ENCODE measurements at places on chromosomes 2 and 18. TPM values are rescaled to one million over a fixed set of nuclear protein-coding genes. Genes with fewer than 3 reads are reported as not detected.

The RNU2-63P gene
- total RNA-seq: not detected

The LIPG gene
- total RNA-seq: 18.2 TPM

The BAZ2B gene
- 189 TPM for total RNA-seq

The UGT1A3 gene
- not detected for total RNA-seq

The NT5DC4 gene
- total RNA-seq: not detected

The TMEM37 gene
- not detected for total RNA-seq

The SEMA4C gene
- 54.9 TPM for total RNA-seq

The GNAL gene
- 49.8 TPM for total RNA-seq

The UGT1A10 gene
- not detected for total RNA-seq

GRCh38 chr2:176120364-176121189 is 1.9 kb upstream of the HOXD9 start:
- DNase-seq: no peak

- no peak for DNase-seq
These were observed 269.6 kb upstream of the SIX3 start for GRCh38 chr2:44671916-44672315.

GRCh38 chr2:32706815-32707579 is 79.1 kb downstream of the TTC27 start:
- DNase-seq: no peak

DNA sequence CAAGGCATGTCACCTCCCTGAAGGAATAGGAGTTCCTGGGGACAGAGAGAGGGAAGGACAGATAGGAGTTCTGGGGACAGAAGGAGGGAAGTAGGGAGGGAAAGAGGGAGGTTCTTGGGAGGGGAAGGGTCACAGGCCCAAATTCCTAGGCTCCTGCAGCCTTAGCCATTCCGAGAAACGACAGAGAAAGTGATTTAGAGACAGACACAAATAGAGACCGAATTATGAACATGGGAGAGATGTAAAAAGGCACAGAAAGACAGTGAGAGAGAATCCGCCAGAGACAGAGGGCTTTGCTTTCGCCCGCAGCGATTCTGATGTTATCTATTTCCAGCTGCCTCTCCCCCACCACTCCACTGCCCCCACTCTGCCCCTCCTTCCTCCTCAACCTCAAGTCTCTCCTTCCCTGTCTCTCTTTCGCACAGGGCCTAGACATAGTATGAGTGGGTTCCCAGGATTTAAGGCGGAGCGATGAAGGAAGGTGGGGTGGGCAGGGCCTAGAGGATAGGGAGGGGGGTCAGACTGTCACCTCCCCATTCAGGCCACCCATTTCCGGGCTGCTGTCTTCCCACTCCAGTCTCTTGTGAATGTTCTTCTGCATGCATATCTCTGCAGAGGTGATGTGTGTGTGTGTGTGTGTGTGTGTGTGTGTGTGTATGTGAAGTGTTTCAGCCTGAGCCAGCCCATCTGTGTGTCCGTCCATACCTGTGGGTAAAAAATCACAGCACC is 3.3 kb upstream of the WNT6 start:
- DNase-seq: no peak

DNA sequence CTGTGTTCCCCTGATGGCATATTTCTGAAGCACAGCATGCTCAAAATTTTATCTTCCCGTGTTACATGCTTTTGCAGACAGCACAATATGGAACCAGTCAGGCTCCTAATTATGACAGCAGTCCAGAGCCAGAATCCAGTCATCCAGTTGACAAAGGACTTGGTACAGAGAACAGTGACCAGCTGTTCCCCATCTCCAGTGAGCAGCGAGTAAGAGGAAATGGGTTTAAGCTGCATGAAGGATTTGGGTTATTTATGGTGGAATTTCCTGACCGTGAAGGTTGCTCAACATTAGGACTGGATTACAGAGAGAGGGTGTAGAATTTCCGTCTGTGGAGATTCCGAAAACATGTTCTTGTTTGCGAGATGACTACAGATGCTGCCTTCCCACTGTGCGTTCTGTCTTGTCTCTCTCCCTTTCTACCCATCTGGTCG is 24.4 kb downstream of the SGPP2 start:
- no peak for DNase-seq

- no peak for DNase-seq
These were observed 41.2 kb upstream of the GCFC2 start for GRCh38 chr2:75751824-75752468.

DNA sequence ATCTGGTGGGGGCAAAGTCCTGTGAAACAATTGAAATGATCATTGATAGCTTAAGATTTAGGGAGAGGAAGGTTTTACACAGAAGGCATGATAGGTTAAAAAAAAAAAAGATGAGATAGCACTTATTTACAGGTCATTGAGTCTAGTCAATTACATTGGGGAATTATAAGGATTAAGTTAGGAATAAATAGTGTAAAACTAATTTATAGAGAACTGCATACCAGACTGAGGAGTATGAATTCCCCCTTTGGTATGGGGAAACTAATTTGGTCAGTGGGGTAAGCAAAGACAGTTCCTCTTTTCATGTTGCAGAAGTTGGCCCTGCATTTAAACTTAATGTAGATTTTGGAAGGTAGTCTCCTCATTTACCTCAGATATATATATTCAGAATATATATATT is 10.8 kb downstream of the GLS start:
- DNase-seq: no peak

DNA sequence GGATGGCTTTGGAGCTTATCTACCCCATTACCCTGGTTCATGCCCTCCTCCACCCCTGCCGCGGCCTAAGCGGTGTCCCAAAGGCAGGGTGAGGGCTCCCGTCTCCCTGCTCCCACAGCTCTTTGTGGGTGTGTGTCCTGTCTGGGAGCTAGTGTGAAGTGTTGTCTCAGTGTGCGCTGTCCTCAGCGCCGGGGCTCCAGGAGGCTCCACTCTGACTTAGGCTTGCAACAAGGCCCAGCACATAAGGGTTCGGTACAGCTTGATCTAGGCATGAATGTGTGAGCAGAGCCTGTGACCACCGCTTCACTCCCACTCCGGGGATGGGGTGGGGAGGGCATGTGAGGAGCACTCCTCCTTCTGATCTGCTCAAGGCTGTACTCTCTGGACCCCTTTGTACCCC is 1.2 kb downstream of the MC2R start:
- DNase-seq: no peak

GRCh38 chr18:28112056-28112470 is 64.9 kb downstream of the CDH2 start:
- no peak for DNase-seq

DNA sequence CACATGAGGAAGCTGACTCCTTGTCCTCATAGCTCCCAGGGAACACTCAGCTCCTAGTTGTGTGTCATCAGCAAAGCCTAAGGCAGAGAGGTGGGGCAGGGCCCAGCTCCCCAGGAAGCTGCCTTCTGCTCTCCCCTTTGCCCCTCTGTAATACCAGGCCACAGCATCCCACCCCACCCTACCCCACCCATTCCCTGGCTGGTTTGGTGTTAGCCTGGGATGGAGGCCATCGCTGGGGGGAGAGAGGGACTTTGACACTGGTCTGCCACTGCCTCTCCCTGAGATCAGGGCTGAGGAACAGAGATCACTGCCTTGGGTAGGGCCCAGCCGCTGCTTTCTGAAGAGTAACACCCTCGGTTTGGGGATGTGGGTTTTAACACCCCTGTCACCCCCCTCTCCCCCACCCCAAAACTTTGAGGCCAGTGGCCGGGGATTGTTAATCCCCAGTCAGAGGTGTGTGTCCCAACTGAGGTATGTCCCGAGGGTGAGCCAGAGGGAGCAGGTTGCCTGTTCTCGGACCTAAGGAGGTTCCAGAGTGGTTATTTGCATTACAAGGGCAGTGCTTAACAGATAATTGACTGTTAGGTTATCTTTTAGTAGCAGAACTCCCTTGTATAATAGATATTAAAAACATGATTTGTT is 41.4 kb downstream of the TET3 start:
- no peak for DNase-seq

GRCh38 chr2:905833-906140 is 44.9 kb upstream of the SNTG2 start:
- no peak for DNase-seq

DNA sequence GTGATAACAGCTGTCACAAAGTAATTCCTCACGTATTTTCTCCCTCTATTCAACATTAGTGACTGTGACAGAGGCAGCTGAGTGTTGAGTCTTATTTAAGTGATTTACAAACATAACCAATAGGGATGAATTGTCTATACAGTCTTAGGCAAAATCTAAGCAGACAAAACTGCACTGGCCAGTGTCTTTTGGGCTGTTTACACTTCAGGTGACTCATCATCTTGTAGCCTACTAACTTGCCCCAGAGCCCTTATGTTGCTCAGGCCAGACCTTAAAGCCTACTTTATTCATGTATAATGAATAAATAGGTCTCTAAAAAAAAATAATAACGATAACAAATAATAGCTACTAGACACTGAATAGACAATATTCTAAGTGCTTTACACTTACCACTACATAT is 17.2 kb downstream of the THOC1 start:
- no peak for DNase-seq

- no peak for DNase-seq
These were observed 48.8 kb downstream of the TMEM163 start for GRCh38 chr2:134669731-134670669.

- no peak for DNase-seq
These were observed 25.9 kb upstream of the GLS start for GRCh38 chr2:190854726-190855125.

GRCh38 chr2:191245869-191246531 is 796 bp downstream of the MYO1B start:
- no peak for DNase-seq

DNA sequence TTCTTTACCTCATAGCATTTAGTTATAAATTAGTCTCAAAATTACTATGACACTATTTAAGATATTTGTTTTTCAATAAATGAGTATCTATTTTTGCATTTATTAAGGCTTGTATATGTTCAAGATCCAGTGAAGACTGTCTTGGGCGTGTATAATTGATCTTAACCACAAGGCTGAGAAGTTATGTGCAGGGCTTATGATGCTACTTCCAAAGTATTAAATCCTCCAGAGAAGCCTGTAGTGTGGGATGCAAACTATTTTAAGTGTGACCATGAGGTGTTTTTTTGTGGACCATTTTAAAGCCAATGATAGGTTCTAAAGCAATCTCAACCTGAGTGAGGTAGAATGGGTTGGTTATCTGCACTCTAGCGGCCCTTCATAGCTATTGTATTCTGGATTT is 219.9 kb downstream of the ZNF407 start:
- DNase-seq: no peak

- no peak for DNase-seq
These were observed 70.4 kb downstream of the KCTD1 start for GRCh38 chr18:26477828-26478466.

- DNase-seq: no peak
These were observed 200.5 kb upstream of the GULP1 start for GRCh38 chr2:188091220-188091619.

GRCh38 chr2:26685341-26685740 is 7.2 kb upstream of the KCNK3 start:
- DNase-seq: no peak

DNA sequence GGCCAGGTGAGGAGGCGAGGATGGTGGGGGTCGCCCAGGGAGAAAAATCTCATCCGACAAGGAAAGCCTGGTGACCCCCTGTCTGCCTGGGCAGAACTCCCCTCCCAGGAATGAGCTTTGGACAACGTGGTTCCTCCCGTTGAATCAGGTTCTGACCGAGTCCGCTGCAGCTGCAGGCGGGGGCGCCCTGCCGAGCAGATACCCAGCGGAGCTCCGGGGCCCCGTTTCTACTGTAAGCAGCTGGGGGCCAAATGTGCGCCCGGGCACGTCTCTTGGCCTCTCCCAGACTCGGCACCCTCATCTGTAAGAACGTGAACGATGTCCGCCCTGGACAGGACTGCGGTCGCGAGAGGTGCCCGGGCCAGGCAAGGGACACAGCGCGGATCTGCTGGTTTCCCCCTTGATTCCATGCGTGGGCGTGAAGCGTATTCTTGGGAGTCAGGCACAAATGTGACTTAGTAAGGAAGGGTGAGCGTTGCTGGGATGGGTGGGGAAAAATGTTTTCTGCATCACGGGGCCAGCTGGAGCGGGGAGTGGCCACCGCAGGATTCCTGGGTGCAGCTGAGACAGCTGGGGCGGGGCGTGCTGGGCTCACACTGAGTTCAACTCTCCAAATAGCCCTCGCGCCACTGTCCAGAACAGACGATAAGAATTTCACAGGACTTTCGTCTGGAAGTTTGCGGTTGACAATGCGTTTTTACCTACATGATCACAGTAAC is 20.2 kb upstream of the TUBB6 start:
- DNase-seq: peak; percentile 16

DNA sequence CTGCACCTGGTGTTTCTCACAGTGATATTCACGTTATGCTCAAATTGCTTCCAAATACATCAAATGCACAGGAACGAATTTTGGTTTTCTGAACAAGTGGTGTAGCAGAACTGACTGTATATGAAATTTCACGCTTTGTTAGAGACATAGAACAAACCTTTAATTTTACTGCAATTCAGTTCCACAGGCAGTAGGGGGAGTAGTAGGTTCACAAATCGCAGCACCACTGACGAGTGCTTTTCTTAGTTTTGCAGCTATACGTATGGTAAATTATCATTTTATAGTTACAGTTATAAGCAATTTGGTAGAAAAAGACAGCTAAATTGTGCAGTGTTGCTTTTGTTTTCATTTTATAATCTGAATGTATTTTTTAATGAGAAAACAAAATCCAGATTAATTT is 113.3 kb downstream of the KIAA1328 start:
- DNase-seq: no peak

- no peak for DNase-seq
These were observed 3.7 kb downstream of the ALPG start for GRCh38 chr2:232410238-232410900.

DNA sequence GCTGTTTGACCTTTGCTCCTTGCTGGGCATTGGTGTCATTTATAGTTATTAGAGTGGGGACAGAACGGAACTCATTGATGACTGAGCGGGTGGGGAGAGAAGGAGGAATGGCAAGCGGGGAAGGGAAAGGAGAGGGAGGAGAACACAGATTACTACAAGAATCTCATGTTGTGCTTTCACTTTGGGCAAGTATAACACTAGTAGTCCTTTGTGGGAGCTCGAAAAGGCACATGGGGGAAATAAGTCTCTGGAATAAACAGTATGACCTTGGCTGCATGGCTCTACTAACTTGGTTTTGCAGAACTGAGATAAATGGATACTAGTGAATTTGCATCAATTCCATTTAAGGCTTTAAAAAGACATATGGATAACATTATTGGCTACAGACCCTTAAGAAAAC is 161.7 kb upstream of the NABP1 start:
- no peak for DNase-seq

GRCh38 chr18:74377776-74378175 is 62.1 kb downstream of the C18orf63 start:
- no peak for DNase-seq

Data from occipital lobe (tissue), 3 donors.